ENCODE measurements at places on chromosomes 6 and 20. TPM values are rescaled to one million over a fixed set of nuclear protein-coding genes. Genes with fewer than 3 reads are reported as not detected.

Gene RNF39
- 1.5 TPM for polyA plus RNA-seq

Gene GTF3C6
- 82.8 TPM for polyA plus RNA-seq

Gene FAM162B
- polyA plus RNA-seq, result 9.1 TPM

Gene SLC26A8
- polyA plus RNA-seq, result 0.18 TPM

Gene VSTM2L
- 2.6 TPM for polyA plus RNA-seq

Gene OPRL1
- polyA plus RNA-seq, result 0.64 TPM

Gene SLCO4A1
- 4.1 TPM for polyA plus RNA-seq

Gene ULBP3
- polyA plus RNA-seq, result 7.7 TPM

Gene SLC17A4
- polyA plus RNA-seq, result 1.8 TPM

Gene NUS1
- polyA plus RNA-seq, result 59.0 TPM

Gene GTSF1L
- not detected for polyA plus RNA-seq

Gene KIAA0408
- 3.6 TPM for polyA plus RNA-seq

Gene EZR
- polyA plus RNA-seq, result 242 TPM

Gene SIRPB2
- 0.87 TPM for polyA plus RNA-seq

Gene MACROD2
- 11.6 TPM for polyA plus RNA-seq

Gene SLC22A7
- 0.76 TPM for polyA plus RNA-seq

Gene RHAG
- 5.6 TPM for polyA plus RNA-seq

Gene ZSCAN9
- polyA plus RNA-seq, result 29.0 TPM

Gene MTFR2
- polyA plus RNA-seq, result 1.8 TPM

Gene VTA1
- 66.7 TPM for polyA plus RNA-seq

Gene OVOL2
- polyA plus RNA-seq, result 1.7 TPM

Gene TMX4
- polyA plus RNA-seq, result 104 TPM

Gene NKX2-2
- not detected for polyA plus RNA-seq

Gene BPI
- polyA plus RNA-seq, result 1.3 TPM

Gene FOXC1
- polyA plus RNA-seq, result 83.8 TPM

Gene GCM1
- 0.19 TPM for polyA plus RNA-seq

Gene CLDN20
- polyA plus RNA-seq, result 0.63 TPM

Gene LY86
- 1.9 TPM for polyA plus RNA-seq

Gene TUBB2B
- polyA plus RNA-seq, result 113 TPM

Gene APOBEC2
- 0.73 TPM for polyA plus RNA-seq

Gene GPLD1
- 6.6 TPM for polyA plus RNA-seq

Gene ANGPT4
- 0.23 TPM for polyA plus RNA-seq

Gene PPIL6
- polyA plus RNA-seq, result 17.8 TPM

Gene MARCKS
- polyA plus RNA-seq, result 555 TPM

Gene CDS2
- polyA plus RNA-seq, result 30.8 TPM

Gene PDE7B
- polyA plus RNA-seq, result 10.3 TPM

Gene KCNK15
- 0.09 TPM for polyA plus RNA-seq

Gene SLC12A5
- polyA plus RNA-seq, result 2.0 TPM

Gene LAMA4
- 241 TPM for polyA plus RNA-seq

Gene AVP
- not detected for polyA plus RNA-seq

Gene ADAM33
- polyA plus RNA-seq, result 7.3 TPM

Gene TRIM38
- polyA plus RNA-seq, result 7.6 TPM

Gene PEDS1
- 26.5 TPM for polyA plus RNA-seq

Gene PROKR2
- polyA plus RNA-seq, result not detected

Gene VARS1
- 42.7 TPM for polyA plus RNA-seq

Gene KCNB1
- polyA plus RNA-seq, result 0.63 TPM

Gene PTCHD4
- 0.31 TPM for polyA plus RNA-seq

Gene EDN3
- polyA plus RNA-seq, result 5.3 TPM

Gene PACSIN1
- polyA plus RNA-seq, result 0.89 TPM

Gene GPR6
- not detected for polyA plus RNA-seq

Gene COL9A3
- polyA plus RNA-seq, result 26.3 TPM

Gene WFDC12
- polyA plus RNA-seq, result not detected

Gene CCN6
- polyA plus RNA-seq, result 2.7 TPM

Measured in left renal pelvis (tissue), 4 donors.